Panc1 (cell line): ENCODE measurements at places on chromosomes 6 and 20. TPM values are rescaled to one million over a fixed set of nuclear protein-coding genes. Genes with fewer than 3 reads are reported as not detected.

- DNase-seq = no peak
These were observed 30.8 kb upstream of the SSR1 start for GRCh38 chr6:7343546-7344475.

TXNDC5 gene
- 177 TPM for total RNA-seq

- DNase-seq = no peak
These were observed 141.1 kb downstream of the CEP57L1 start for GRCh38 chr6:109236115-109237076.

DNA sequence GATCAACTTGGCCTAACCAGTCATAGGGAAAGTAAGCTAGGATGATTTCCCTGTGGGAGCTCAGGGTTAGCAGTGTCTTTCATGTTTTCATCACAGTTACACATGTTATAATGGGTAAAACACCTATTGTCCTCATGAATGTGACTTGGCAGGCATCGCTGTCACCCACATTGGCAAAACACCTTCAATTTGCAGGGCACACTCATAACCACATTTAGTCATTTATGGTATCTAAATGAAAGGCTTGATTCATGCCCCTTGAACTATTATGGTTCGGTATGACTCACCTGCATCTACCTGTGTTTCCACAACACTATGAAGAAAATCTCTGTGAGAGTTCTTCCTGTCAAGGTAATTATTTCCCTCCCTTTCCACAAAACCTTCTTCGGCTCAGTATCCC is 49.2 kb downstream of the FRK start:
- no peak for DNase-seq

BTN1A1 gene
- total RNA-seq = 0.10 TPM

L3MBTL1 gene
- 24.9 TPM for total RNA-seq

DNA sequence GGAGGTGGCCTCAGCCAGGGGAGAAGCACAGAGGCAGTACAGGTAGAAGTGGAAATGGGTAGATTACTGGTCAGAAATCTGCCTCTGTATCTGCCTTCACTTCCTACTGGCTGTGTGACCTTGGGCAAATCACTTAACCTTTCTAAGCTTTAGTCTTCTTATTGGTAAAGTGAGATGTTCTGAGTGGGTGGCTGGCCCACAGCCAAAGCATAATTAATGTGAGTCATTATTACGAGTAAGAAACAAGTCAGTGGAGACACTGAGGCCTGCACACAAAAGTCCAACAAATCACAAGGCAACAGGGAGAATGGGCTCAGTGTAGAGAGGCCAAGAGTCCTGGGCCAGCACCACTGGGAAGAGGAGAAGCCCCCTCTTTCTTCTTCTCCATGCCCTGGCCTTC is 39.1 kb downstream of the NRN1 start:
- DNase-seq = no peak

SIGLEC1 gene
- total RNA-seq = 0.03 TPM

GRCh38 chr6:79762370-79762769 is 131.2 kb downstream of the SH3BGRL2 start:
- no peak for DNase-seq

GRCh38 chr6:152981219-152981618 is 1.6 kb downstream of the FBXO5 start:
- no peak for DNase-seq

- no peak for DNase-seq
These were observed 623 bp upstream of the SNX9 start for GRCh38 chr6:157822245-157823000.

DNA sequence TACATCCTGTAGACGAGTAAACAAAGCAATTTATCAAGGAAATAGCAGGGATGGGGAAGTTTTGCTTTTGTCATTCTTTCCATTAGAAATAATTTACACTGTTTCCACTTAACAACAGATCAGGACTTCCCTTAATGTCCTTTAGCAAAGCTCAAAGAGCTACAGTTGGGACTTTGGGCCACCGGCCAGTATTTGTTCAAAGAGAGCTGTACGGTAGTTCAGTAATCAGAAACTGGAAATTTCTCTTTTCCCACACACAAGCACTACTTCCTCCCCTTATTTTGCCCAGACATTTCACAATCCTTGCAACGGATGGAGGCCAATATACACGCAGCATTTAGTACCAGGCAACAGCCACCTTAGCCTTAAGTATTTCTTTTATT is 12.1 kb upstream of the HINT3 start:
- no peak for DNase-seq

GRCh38 chr6:113925378-113925777 is 45.6 kb downstream of the HDAC2 start:
- DNase-seq = no peak

NFATC2 gene
- 10.6 TPM for total RNA-seq

DNA sequence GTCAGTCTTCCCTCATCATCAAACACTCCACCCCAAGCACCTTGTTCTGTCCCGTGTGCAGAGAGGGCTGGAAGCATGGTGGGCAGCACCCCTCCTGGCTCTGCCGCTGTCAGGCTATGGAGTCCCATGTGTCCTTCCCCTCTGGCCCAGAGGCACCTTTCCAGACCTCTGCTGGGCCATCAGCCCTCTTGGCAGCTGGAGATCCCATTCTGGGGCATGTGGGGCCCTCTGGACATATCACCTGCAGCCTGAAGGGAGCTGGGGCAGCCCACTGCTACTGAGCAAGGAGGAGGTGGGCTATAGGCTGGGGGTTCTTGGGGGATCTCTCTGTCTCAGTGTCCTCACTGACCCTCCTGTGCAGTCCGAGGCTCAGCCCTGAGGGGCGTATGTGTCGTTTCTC is 42.2 kb downstream of the SUN5 start:
- no peak for DNase-seq
